ENCODE measurements at places on chromosomes 1 and 21. TPM values are rescaled to one million over a fixed set of nuclear protein-coding genes. Genes with fewer than 3 reads are reported as not detected.

GRCh38 chr1:94807742-94808491 lies 12.2 kb upstream of the SLC44A3 start:
- no peak for DNase-seq

- DNase-seq, result no peak
Observed at GRCh38 chr1:82849460-82849859, 1048.7 kb downstream of the ADGRL2 start.

Gene CCDC30
- total RNA-seq, result 0.65 TPM

Gene GRHL3
- total RNA-seq, result not detected

Gene LAMTOR2
- total RNA-seq, result 41.3 TPM

All from GM23248 (cell line).